ENCODE measurements at places on chromosomes 1 and 21.

DNA sequence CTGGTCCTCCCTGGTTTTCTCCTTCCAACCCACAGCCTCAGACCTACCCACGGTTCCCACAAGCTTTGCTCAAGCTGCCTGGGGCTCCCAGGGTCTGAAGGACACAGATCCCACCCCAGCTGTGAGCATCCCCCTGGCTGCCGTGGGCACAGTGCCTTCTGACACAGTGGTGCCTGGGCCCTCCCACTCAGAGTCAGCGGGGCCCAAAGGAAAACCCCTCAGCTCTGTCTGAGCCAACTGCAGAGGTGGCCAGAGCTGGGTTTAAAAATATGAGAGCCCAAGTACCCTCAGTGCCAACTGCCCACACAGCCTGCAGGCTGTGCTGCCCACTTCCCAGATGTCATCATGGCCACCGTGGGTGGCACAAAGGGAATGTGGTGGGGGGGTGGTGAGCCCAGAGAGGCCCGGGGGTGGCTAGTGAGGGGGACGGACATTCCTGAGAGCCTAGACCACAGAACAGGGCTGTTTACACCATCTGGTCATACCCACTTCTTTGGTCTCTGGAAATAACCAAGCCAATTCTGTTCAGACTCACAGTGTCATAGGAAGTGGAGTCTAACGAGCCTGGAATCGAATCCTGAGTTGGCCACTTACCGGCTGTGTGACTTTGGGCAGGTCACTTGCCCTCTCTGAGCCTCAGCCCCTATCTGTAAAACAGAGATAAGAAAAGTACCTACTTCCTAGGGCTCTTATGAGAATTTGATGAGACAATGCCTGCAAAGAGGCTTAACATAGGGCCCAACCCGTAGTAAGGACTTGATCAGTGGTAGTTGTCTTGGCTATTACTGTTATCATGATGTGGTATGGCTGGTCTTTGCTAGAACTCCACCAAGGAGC, 85.5 kb downstream of the CAMK2N1 start:
- DNase-seq, result peak; percentile 6

GRCh38 chr1:55916907-55917306, 662.5 kb downstream of the PLPP3 start:
- DNase-seq, result no peak

DNA sequence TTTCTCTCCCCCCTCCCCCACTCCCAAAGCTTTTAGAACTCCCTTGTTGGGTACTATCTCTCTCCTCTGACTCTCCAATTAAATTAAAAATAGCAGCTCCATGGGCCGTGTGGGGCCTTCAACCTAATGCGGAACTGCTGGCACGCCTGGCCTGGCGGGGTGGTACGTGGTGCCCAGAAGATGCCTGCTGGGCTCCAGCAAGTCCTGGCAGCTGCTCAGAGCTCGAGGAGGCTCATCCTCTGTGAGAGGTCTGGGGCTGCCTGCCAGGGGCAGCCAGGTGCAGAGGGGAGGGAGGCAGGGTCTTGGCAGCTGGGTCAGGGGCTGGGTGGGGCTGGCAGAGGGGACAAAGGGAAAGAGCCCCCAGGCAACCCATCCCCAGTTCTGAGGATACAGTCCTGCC, 74.4 kb downstream of the ACTL8 start:
- DNase-seq, result no peak

DNA sequence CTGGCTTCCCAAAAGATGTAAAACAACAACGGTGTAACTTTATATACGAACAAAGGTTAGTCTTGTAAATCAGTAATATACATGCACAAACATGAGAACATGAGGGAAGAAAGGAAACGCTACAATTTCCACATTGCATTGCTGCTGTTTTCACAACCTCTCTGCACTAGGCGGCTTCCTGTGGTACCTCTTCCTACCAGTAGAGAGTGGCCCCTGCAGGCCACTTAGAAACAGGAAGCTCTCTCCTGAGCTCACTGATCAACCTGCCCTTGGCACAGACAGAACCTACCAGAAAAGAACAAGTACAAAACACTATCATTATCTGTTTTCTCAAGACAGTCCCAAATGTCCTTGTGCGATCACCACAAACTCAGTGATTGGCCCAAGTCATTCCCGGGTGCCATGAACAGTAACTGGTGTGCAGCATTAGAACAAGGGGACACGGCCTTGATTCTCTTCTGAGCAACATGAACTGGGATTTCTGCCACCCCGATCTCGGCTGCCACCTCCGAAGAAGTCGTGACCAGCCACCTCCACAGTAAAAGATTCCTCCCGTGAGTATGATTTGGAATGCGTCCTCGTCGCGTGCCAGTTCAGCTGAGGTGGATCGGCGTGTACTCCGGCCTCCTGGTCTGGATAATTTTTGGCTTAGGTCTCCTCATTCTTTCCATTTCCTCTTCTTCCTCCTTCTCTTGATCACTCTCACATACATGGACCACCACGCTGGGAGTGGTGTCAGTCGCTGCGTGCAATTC, 5.7 kb upstream of the KCNE1 start:
- DNase-seq, result no peak

- no peak for DNase-seq
These were observed 310.1 kb downstream of the BRINP2 start for GRCh38 chr1:177480741-177481305.

GRCh38 chr1:95685081-95685480, 451.1 kb downstream of the RWDD3 start:
- DNase-seq, result no peak

GRCh38 chr1:219910716-219911115, 17.6 kb downstream of the SLC30A10 start:
- no peak for DNase-seq

DNA sequence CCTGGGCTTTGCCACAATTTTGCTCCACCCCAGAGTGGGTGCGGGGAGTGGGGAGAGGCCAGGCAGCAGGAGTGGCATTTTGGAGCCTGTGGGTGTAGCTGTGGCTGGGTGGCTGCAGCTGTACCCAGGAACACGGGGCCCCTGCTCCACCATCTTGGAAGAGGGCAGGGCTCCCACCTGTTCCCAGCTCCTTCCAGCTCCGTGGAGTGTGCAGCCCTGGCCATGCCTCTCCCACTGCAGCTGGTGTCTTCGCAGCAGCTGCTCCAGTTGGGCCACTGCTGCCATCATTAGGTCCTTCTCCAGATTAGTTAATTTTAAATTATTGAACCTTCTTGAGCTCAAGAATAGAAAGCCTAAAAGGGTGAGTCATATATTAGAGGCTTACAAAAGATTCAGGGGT, 17.6 kb downstream of the FAM20B start:
- no peak for DNase-seq

GRCh38 chr1:170664093-170664827, at the start of gene PRRX1:
PRRX1 (plus strand) TSS chr1:170664131; CDS start chr1:170664219, 88 bp downstream.
- no peak for DNase-seq

DNA sequence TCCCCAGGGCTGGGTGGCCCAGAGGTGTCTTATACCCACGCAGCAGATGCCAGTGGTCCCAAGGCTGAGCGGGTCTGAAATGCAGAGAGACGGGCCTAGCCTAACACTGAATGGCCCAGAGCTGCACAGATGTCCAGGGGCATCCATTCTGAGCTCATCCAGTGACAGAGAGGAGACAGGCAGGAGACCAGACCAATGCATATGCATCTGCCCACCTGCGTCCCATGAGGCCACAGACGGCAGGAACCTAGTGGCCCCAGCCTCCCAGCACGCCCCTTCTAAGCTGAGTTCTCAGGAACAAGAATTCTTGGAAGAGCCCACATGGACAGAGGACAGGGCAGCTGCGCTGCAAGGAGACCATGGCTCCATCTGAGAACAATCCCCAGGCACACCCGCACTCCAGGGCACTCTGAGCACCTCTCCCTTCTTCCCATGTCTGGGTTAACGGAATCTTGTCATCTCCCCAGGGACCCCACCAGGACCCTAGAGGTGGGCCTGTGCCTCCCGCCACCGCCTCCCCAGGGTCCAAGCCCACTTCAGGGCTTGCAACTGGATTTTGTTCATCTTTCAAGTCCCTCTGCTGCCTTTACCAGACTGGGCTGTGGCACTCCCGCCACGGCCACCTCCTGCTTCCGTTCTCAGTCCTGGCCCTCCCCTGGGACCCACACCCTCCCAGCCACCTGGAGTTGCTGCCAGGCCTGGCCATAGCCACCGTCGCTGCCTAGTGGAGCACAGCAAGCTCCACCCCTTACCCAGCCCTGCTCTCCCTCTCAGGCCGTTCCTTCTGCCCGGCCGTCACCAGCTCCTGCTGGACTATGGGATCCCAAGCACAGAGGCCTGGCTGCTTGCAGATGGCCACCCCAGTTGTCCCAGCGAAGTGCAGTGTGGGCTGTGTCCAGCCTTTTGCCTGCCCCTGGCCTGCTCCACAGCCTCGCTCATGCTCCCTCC, 3.3 kb downstream of the WNT3A start:
- DNase-seq, result no peak

- DNase-seq, result no peak
These were observed 28.9 kb downstream of the FOXO6 start for GRCh38 chr1:41390166-41390565.

DNA sequence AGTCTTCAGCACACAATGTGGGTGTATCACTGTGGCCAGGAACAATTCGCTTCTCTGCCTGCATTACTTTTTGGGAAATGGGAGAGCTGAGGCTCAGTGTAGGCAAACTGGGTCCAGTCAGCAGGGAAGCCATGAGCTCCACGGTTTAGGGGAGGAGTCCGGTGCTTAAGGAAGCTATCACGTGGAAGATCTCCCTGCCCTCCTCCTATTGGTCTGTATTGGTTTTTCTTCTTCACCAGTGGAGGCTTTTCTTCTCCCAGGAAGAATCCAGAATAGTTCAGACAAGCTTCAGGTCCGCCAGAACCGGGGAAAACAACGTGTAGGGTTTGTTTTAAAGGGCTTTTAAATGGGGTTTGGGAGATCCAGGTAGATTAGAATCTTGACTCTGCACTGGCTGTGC, 156.2 kb upstream of the CAMK1G start:
- no peak for DNase-seq

- DNase-seq, result no peak
These were observed 76.4 kb upstream of the LYST start for GRCh38 chr1:235942979-235943575.

GRCh38 chr1:30808067-30808662, 50.6 kb upstream of the LAPTM5 start:
- DNase-seq, result no peak

DNA sequence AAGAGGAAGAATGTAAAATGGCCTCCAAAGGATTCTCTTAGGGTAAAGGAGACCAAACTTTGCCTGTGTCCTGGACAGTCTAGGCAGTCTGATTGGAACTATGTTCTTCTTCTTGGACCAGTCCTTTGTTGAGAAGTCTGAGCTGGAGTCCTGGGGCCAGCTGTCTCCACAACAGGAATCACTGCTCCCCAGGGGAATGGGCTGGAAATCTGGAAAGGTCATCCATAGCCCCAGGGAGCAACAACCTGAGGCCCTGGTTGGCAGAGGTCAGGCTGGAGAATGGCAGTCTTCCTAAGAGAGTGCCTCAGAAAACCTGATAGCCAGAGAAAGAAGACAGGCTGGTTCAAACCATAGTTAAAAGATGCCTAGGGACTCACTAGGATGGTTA, 68.7 kb downstream of the PLXNA2 start:
- DNase-seq, result no peak

GRCh38 chr1:53517821-53518352, 58.7 kb downstream of the DMRTB1 start:
- DNase-seq, result no peak

- no peak for DNase-seq
These were observed 1038.3 kb downstream of the KCNT2 start for GRCh38 chr1:195569934-195570333.

GRCh38 chr21:43994646-43995045, 17.5 kb upstream of the TRAPPC10 start:
- DNase-seq, result no peak

DNA sequence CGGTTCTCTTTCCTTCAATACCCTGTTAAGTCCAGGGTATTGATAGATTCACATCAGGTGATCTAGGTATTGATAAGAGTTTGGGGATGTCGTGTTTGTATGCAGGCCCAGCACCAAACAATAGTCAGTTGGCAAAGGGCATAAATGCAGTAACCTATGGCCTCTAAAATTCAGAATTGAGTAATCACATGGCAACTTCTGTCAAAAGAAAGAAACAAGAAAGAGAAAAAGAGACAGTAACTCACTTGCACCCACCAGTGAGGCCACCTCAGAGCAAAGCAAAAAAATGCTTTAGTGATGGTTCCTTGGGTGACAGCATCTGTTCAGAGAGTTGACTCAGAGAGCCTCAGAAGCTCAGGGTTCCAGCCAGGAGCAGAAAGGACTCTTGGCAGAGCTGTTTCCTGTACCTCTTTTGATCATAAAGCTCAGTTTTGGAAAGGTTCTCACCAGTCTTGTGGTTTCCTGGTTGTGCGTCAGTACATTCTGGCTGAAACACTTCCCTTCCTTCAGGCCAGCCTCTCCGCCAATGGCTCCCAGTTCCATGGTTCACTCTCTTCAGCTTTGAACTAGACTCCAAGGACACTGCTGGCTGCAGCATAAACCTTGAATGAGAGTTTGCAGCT, 70.1 kb upstream of the GORAB start:
- DNase-seq, result no peak

DNA sequence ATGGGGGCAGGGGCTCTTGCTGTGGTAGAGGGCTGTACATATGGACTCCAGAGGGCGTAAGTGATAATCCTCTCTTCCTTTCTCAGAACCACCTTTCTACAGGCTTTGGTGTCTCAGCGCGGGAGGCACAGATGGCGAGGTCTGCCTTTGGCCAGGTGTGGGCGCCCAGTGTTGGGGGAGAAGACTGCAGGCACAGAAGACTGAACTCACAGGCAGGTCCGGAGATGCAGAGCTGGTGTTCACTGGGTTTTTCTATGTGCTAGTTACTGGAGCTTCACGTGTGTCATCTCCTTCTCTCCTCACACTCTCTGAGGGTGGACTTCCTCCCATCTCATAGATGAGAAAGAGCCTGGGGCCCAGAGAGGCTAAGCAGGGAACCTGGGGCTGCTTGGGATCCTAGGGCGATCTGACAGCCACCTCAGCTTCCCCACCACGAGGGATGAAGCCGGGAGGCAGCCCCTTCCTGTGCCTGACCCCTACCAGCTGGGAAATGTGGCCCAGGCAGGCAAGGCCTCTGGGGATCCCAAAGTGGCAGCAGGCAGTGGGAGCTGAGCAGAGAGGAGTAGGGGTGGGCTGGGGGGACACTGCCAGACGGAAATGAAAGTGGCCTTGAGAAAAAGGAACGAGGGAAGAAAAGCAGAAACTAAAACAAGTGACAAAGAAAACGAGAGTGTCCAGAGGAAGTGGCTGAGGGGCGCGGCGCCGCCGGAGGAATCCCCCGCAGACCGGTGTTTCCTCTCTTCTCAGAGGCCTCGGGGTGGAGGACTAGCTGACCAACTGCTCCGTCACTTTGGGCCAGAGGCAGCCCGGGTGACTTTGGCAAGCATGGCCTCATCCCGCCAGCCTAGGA, 191.6 kb downstream of the HIVEP3 start:
- DNase-seq, result peak; percentile 58

GRCh38 chr1:50978852-50979781, 9.1 kb downstream of the CDKN2C start:
- DNase-seq, result no peak

DNA sequence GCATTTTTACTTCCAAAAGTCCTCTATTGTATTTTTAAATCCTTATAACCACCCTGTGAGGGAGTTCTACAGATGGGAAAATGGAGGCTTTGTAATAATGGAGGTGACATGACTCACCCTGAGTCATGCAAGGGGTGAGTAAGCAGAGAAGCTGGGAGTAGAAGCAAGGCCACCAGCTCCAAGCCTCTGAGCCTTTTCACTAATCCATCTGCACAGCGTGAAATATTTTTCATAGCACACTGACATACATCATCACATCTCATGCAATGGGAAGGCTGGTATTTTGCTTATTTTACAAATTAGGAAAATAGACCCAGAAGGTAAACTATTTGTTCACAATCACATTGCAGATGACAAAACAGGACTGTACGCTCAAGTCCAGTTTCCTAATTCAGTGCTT, 96.9 kb downstream of the KCNH1 start:
- DNase-seq, result peak; percentile 24

GRCh38 chr1:116763116-116763786, 9.0 kb downstream of the CD2 start:
- DNase-seq, result peak; percentile 78

Data from stimulated activated CD8-positive, alpha-beta memory T cell treated with anti-CD3 and anti-CD28 coated beads, Interleukin-4, amount 100 ng/mL, for 48 hours (primary cell).